ENCODE measurements at places on chromosomes 1 and 21. TPM values are rescaled to one million over a fixed set of nuclear protein-coding genes. Genes with fewer than 3 reads are reported as not detected.

DNA sequence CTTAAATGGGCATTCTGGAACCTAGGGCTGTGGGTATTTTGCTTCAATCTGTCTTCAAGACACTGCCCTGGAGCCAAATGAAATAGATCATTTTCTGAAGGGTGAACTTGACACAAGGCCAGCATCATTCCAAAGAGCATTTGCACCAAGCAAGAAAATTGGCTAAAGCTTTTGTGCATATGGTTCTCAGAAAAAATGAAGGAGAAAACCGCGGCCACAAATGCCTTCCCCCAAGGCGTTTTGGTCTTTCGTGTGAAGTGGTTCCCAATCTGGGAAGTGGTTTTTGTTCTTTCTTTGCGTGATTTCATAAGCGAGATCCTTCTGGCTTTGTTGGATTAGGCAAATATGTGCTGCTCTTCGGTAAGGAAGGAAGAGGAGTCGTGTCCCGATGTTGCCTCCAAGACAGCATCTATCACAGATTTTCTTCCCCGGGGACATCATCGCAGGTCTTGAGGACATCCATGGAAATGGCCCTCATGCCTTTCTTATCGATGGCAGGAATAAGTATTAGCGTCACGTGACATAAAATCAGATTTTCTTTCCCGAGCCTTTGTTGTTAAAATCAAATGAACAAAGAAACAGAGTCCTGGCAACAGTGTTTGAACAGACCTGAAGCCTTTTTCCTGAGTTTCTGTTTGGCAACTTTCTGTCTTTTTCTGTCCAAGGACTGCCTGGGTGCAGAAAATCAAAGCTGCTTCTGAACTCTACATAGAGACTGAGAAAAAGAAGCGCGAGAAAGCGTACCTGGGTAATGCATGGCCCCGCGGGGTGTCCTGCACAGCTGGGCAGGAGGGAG lies 31.0 kb downstream of the ATP5PO start:
- DNase-seq, result no peak

The PLXNA2 gene
- 51.7 TPM for total RNA-seq

The TBX19 gene
- total RNA-seq, result 2.3 TPM

DNA sequence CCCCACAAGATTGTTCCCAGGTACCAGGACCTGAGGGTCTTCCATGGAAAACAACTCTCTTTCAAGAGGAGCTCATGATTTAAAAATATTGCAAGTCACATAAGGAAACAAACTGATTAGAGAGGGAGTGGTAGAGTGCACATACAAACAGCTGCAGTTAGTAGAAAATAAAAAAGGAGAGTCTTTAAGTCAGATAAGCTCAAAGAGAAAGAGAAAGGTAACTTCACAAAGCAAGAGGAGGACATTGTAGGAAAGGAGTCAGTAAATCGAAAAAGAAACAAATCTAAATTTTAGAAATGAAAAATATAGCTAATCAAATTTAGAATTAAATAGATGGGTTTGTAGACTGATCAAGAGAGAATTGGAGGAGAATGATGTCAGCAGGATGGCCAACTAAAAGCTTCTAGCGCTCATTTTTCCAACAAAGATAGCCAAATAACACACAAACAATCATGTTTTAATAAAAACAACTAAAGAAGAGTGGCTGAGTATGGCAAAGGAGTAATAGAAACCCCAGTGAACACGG lies 86.1 kb upstream of the CD53 start:
- no peak for DNase-seq

- DNase-seq, result peak; percentile 49
Observed at GRCh38 chr1:168767894-168768584, 39.0 kb upstream of the DPT start.

The CD52 gene
- 9.8 TPM for total RNA-seq

GRCh38 chr1:109509176-109510134 lies at the start of gene AMIGO1:
TSS of gene AMIGO1 (minus strand) at chr1:109509727. CDS start at chr1:109508912, 815 bp downstream.
- no peak for DNase-seq

The SELL gene
- 3.5 TPM for total RNA-seq

The VPS72 gene
- total RNA-seq, result 52.1 TPM

GRCh38 chr1:155320661-155321617 lies at the start of gene RUSC1:
TSS of gene RUSC1 (plus strand) at chr1:155320894. CDS start at chr1:155321774, 880 bp downstream.
- DNase-seq, result peak; percentile 80

GRCh38 chr1:31830065-31830464 lies 14.2 kb upstream of the SPOCD1 start:
- DNase-seq, result peak; percentile 38

The FCGR3B gene
- total RNA-seq, result 1.6 TPM

Data from ureter (tissue), 1 donor.